CD4-positive, alpha-beta T cell treated with Interleukin-15 for 4 hours (primary cell): ENCODE measurements at places on chromosomes 7 and 10.

DNA sequence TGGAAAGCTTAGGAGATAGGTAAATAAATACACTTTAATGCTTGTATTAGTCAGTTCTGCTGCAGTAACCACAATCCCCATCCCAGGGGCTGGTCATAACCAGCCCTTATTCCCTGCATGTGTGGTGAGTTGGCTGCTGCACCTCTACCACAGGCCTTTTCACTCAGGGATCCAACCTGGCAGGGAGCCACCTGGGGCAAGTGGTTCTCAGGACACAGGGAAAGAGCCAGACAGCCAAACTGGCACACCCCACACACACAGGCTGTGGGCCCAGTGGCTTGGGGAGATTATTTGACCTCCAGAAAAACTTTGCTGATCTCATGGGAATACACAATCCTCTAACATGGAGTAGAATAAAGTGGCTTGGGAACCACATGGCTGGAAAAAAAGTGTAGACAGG, 400.0 kb upstream of the RNF32 start:
- no peak for DNase-seq

DNA sequence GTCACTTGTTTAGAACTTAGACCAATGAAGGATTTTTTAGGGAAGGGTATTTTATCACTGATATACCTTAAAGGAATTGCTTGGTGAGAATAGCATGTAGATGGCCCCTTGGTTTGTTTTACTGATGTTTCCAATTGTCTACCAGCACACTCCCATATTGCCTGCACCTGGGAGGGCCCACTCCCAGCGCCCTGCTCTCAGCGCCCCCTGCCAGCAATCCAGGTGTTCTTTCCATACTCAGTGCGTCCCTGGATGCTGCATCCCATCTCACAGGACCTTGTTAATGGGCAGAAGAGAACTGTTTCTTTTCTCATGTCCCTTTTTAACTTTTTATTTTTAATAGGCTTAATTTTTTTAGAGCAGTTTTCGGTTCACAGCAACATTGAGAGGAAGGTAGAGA, 24.1 kb upstream of the SFRP5 start:
- DNase-seq, result no peak

DNA sequence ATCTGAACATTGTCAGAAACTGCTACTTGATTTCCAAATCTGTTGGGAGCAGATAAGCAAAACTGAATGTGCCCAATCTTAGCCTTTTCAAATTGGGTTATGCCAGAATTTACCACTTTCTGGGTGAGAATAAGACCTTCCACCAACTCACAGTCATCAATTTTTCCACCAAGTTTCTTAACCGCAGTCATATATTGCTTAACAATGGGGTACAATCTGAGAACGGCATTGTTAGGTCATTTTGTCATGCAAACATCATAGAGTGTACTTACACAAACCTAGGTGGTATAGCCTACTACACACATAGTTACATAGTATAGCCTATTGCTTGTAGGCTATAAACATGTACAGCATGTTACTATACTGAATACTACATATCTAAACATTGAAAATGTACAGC, 16.0 kb downstream of the MRPS33 start:
- no peak for DNase-seq

- DNase-seq, result no peak
These were observed 41.6 kb downstream of the PIK3AP1 start for GRCh38 chr10:96678725-96679124.

- no peak for DNase-seq
These were observed 25.5 kb downstream of the IL15RA start for GRCh38 chr10:5951721-5952407.

- DNase-seq, result no peak
These were observed 42.0 kb downstream of the CDH23 start for GRCh38 chr10:71438761-71439160.

- no peak for DNase-seq
These were observed 398.2 kb upstream of the NFE2L3 start for GRCh38 chr7:25753837-25754236.
